ENCODE measurements at places on chromosomes 4 and X.

DNA sequence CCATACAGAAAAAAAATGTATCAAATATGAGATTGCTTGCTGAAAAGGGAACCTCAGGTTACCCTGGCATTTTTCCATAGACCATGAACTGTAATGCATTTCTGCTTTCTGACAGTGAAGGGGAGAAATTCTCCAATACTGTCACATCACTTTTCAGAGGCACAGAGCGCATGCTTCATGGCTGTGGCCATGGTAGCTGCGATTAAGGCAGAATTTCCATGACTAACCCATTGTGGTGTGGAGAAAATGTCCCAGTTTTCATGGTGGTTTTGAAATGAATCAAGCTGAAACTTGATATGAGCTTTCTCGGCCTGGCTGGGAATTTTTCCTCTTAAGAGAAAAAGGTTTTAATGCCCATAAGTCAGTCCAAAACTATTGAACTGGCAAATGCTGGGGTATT lies 39.5 kb upstream of the MAP3K15 start:
- peak; percentile 59 for DNase-seq

- DNase-seq, result no peak
Measured at GRCh38 chr4:121428721-121429120, 47.9 kb upstream of the QRFPR start.

DNA sequence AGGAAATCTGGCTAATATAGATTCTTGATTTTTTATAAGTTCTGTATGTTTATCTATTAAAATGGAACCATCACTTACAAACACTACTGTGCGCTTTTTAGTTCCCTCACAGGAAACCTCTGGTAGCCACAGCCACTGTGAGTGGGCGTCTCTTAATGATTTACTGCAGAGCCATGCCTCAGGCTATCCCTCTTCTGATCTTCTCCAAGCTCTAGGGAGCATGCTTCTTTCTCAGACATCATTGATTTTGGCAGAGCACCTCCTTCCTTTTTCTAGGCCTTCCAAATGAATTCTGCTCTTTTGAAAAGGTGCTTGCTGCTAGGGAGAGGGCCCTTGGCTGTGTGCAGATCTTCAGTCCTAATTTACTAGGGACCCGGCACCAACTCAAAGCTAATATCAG lies 61.1 kb upstream of the STS start:
- DNase-seq, result no peak

DNA sequence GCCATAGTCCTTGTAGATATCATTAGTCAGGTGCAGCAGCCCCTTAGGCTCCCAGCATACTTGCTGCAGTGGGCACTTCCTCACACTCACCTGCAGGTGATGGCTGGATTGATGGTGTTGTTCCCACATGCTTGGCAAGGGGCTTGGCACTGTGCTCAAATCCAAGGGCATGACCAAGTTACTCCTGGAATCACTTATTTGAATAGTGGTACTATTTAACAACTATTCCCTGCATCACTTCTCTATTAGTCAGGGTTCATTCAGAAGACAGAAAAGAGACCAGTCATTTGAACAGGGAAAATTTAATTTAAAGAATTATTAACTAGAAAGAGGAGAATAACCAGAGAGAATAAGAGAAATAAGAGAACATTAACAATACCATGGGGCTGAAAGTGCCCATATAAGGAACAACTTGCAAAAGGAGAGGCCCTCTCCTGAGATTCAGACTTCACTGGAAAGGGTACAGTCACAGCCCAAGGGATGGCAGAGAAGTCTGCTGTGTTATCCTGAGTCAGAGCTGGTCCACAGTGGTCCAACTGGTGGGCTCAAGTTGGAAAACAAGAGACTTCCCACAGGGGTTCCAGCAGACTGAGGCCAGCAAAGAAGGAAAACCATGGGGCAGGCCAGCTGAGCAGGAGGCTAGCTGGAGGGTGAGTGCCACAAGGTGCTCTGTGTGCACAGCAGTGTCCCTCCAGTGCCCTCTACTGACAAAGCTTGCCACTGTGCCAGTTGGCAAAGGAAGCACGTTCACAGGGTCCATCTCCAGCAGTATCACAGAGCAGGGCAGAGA lies 9.8 kb downstream of the SPP1 start:
- DNase-seq, result peak; percentile 62

DNA sequence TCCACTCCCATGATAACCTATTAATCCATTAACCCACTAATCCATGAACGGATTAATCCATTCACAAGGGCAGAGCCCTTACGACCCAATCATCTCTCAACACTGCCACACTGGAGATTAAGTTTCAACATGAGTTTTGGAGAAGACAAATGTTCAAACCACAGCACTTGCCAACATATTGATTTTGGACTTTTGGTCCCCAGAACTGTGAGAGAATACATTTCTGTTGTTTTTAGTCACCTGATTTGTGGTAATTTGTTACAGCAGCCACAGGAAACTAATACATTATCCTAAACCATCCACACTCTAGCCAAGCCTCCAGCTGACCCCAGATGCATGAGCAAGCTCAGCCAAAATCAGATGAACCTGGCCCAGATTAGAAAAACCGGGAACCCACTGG lies 22.4 kb downstream of the SEC24D start:
- DNase-seq, result no peak

DNA sequence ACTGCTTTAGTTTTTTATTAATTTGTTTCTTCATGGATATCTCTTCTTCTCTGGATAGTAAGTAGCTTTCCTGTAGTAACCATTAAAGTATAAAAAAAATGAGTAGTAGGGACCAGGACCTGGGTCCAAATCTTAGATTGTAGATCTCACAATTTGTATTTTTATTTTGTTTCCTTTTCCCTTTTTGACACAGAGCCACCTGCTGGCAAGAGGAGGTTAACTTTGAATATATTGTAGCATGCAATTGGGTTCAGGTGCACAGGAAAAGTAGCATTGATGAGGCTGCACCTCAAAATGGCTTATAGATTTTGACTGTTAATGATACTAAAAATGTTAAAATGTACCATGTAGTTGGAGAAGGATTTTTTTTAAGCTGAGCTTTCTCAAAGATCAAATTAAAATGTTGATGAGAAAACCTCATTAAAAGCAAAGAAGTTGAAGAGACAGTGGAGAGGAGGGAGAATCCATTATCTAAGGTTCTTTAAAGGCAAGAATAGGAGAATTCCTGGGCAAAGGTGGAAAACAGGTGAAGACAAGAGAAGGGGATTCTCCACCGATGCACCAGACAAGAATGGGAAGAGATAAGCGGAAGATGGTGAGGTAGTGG lies 48.3 kb upstream of the HPGDS start:
- peak; percentile 8 for DNase-seq

DNA sequence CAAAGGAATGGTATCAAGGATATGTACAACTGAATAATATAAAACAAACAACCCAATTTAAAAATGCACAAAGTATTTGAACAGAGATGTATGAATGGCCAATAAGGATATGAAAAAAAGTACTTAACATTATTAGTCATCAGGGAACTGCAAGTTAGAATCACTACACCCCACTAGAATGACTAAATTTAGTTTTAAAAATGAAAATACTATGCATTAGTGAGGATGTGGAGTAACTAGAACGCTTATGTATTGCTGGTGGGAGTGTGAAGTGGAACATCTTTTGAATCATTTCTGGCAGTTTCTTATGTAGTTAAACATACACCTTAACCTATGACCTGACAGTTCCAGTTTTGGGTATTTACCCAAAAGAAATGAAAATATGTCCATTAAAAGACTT lies 13.0 kb upstream of the SLC16A2 start:
- no peak for DNase-seq

DNA sequence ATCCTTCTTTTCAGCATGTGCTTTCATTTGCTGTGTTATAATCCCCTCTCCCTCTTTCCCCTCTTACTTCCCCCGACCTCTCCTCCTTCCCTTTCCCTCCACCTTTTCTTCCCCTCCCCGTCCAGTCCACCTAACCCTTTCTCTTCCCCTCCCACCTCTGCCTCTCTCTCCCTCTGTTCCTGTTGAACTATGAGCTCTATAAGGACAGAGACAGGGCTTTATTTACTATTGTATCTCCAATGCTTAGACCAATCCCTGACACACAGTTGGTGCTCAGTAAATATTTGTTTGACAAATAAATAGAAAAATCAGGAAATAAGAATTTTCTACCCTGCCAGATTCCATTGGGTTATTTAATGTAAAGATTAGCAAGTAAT lies 60.8 kb downstream of the EGF start:
- DNase-seq, result no peak

- DNase-seq, result no peak
Measured at GRCh38 chr4:135508006-135508714, 1306.6 kb upstream of the PABPC4L start.

DNA sequence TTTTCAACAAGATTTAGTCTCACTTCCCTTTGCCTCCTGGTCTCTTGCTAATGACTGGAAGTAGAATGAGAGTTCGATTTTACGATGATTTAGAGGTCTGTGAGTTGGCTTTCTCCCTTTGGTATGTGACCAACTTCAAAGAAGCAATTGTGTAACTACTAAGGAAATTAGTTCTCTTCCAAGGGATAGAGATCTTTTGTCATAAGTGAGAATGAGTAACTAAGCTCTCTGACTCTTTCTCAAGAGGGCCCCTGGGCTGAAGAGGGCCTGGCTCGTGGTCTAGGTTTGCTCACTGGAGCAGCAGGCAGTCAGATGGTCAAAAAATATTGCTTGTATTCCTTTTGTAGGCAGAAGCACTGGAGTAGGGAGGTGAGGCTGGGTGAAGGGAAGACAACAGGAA lies 176.3 kb downstream of the ENOX2 start:
- DNase-seq, result peak; percentile 64

- DNase-seq, result no peak
Measured at GRCh38 chr4:129378364-129378763, 282.4 kb downstream of the C4orf33 start.

DNA sequence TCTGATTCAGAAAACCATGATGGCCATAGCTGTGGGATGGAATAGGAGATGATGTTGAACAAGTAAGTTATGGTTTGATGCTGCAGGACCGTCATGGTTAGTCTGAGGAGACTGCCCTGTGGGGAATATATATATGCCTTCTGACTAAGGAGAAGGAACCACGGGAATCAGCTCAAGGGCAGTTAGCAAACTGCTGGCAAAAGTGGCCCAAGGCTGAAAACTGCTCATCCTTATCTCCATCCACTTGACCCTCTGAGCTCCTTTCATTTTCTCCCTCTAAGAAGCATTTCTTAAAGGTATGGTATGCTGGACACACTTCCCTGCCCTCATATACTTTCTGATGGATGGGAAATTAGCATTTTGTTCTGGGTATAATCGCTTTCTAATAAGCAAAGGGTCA lies 161.9 kb downstream of the ENOX2 start:
- no peak for DNase-seq

DNA sequence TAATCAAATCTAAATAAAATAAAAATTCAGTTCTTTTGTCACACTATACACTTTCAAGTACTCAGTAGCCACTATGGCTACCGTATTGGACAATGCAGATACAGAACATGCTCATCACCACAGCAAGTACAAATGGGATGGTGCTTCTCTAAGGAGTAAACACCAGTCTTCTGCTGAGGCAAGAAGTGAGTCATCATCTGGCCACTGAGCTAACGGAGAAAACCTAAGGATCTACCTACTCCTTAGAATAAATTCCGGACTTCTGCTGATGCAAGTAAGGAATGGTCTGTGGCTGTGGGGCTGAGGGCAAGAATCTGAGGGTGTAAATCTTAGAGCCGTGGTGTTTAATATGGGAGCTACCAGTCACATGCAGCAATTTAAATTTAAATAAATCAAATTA lies 11.3 kb upstream of the RBMXL3 start:
- no peak for DNase-seq

DNA sequence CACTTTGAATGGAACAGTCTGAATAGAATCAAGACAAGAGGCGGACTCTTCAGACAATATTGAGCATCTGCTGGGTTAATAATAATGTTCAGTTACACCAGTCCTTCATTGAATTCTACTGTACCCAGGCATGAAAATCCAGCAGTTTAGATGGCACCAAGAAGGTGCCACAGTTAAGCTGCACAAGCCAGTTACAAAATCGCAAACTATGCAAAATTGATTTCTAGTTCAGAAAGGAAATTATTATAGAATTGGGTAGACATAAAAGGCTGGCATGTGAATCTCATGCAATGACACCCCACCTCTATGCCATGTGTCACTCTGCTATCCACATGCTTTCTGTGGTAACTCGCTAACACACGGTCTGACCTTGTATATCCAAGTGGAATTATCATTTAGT lies 105.8 kb upstream of the VCX3A start:
- no peak for DNase-seq

- no peak for DNase-seq
Measured at GRCh38 chr4:133000012-133000411, 149.1 kb upstream of the PCDH10 start.

DNA sequence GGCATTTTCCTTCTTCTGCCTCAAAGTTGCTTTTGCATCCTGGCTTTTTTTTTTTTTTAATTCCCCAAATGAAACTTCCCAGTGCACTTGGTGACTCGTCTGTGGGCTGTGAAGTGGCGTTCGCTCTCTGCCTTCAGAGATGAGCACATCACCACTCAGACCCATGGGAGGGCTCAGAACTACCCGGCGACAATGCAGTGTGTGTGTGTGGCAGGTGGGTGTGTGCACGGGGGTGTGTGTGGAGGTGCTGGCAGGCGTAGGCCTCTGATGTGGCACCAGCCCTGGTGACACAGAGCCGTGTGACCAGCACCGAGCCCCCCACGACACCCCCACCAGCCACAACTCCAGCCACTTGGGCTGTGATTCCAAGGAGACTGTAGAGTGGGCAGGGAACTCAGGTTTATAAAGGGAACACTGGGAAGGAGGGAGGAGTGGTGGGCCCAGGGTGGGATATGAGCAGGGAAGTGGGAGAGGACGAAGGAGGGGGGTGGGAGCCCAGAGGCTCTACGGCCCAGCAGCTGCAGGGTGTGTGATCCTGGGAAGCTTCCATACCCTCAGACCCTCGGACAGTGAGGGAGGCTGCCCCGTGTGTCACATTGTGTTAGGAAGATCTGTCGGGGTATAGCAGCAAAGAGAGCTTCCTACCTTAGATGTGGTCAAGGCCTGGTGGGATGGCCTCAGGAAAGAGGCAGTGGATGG lies 6.0 kb upstream of the WFS1 start:
- no peak for DNase-seq
